ENCODE measurements at places on chromosomes 1 and 21.

DNA sequence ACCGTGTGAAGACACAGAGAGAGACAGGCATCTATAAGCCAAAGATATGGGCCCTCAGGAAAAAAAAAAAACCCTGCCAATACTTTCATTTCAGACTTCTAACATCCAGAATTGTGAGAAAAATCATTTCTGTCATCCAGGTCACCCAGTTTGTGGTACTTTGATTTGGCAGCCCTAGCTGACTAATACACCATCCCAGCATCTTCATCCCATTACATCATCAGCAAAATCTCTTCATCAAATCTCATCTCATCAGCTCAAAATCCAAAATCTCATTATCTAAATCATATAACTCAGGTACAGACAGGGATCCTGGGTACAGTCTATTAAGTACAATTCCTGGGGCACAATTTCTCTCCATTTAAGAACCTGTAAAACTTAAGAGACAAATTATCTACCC, 51.9 kb upstream of the GJA8 start:
- peaks cover 2% of the 10 kb centered on the region for H3K27me3 ChIP-seq
- no peak for DNase-seq
- H3K4me3 ChIP-seq, result no peak overlapping the region
- no peak overlapping the region for H3K27ac ChIP-seq

- H3K4me3 ChIP-seq, result no peak overlapping the region
- no peaks in the 10 kb centered on the region for H3K27me3 ChIP-seq
- no peaks in the 10 kb centered on the region for H3K36me3 ChIP-seq
- peaks cover 27% of the 10 kb centered on the region for H3K4me1 ChIP-seq
Observed at GRCh38 chr1:210627755-210628154, 299.1 kb downstream of the HHAT start.

DNA sequence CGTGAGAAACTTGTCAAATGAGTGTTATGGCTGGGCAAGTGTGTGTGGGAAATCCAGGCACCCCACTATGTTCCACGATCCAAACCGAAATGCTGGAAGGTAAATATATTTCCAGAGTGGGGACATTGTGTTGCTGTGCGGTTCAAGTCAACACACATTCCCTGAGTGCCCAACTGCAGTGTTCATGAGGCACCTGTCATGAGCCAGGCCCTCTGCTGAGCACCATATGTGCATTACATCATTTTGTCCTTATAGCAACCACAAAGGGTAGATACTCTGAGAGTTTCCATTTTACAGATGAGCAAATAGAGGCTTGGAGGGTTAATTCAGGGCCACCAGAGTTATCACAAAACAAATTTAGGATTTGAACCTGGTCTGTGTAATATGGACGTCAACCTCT, 59.9 kb upstream of the SOD1 start:
- no peak for DNase-seq
- H3K27ac ChIP-seq, result no peak overlapping the region
- H3K4me1 ChIP-seq, result no peaks in the 10 kb centered on the region
- H3K27me3 ChIP-seq, result peaks cover 2% of the 10 kb centered on the region
- no peaks in the 10 kb centered on the region for H3K36me3 ChIP-seq

DNA sequence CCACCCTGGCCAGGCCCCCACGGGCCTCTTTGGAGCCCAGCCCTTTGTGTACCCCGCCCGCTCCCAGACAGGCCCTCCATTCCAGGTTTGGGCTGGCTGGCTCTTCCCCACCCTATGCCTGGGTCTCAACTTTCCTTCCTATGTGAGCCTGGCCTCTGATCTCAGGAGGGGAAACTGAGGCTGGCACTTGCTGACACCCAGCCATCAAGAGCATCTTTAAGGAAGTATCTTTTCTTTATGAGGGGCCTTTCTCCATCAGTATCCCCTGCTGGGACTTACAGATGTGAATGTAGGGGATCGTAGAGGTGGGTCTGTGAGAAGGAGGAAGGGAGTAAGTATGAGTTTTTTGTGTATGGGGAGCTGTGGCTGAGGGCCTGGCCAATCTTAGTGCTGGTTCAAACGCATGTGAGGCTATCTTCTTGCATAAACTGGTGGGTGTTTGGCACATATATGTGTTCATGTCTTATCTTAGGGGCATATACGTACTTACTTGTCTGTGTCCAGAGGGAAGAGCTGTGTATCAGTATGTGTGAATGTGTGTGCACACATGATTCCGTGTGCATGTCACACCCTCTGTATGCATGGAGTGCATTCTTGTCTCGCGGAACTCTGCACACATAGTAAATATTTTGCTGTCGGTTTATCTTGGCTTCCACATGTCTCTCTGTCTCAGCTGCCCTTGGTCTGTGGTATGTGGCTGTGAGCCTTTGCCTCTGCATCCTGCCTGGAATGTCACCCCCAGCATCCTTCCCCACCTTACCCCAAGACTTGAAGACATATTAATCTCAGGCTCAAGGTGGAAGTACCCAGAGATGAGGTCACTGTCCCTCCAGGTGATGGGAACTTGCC, 5.4 kb downstream of the NECTIN4 start:
- peaks cover 4% of the 10 kb centered on the region for H3K36me3 ChIP-seq
- H3K27me3 ChIP-seq, result peaks cover 23% of the 10 kb centered on the region
- H3K4me1 ChIP-seq, result peaks cover 14% of the 10 kb centered on the region

GRCh38 chr1:101367630-101368029, 130.8 kb downstream of the S1PR1 start:
- peaks cover 12% of the 10 kb centered on the region for H3K4me1 ChIP-seq
- H3K27me3 ChIP-seq, result no peaks in the 10 kb centered on the region
- no peak for DNase-seq
- peak overlapping the region; percentile 46 for H3K27ac ChIP-seq

DNA sequence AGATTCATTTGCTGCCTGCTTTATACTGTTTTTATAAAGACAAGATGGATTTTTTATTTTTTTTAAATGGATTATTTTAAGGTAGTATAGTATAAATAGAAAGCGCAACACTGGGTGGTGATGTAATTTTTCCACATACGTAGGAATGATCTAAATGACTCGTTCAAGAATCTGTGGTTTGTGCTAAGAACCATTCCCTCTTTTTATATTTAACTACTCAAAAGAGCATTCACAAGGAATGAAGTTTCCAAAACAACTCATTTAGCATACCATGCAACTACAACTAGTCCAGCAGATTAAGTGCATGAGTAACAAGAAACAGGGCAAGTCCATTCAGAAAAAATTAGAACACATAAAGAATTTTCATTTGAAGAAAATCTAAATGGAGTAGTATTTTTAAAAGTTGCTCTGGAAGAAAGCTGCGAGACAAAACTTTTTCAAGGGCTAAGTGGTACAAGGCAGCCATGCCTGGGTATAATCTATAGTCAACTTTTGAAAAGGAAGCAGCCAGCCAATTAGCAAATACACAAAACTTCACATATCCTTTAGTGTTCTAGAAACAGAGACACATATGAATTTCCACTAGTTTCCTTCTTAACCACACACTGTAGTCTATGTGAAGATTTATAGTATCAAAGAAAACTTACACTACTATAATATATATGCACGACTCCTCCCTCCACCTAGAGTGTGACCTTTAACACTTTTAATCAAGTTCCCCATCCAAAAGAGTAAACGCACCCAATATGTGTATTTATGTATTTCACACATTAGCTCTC, 23.4 kb downstream of the GTF2B start:
- DNase-seq, result no peak
- H3K4me3 ChIP-seq, result no peak overlapping the region
- H3K27ac ChIP-seq, result no peak overlapping the region
- H3K36me3 ChIP-seq, result no peaks in the 10 kb centered on the region
- no peaks in the 10 kb centered on the region for H3K4me1 ChIP-seq

GRCh38 chr1:156663178-156663577, 14.0 kb downstream of the NES start:
- no peaks in the 10 kb centered on the region for H3K36me3 ChIP-seq
- H3K27me3 ChIP-seq, result peaks cover 28% of the 10 kb centered on the region
- peak overlapping the region; percentile 83 for H3K27ac ChIP-seq

- peaks cover 17% of the 10 kb centered on the region for H3K27me3 ChIP-seq
- peak overlapping the region; percentile 96 for H3K27ac ChIP-seq
- H3K36me3 ChIP-seq, result no peaks in the 10 kb centered on the region
- H3K4me1 ChIP-seq, result peaks cover 56% of the 10 kb centered on the region
- DNase-seq, result no peak
- peak overlapping the region; percentile 61 for H3K4me3 ChIP-seq
Observed at GRCh38 chr1:154751690-154752089, 118.4 kb downstream of the KCNN3 start.

DNA sequence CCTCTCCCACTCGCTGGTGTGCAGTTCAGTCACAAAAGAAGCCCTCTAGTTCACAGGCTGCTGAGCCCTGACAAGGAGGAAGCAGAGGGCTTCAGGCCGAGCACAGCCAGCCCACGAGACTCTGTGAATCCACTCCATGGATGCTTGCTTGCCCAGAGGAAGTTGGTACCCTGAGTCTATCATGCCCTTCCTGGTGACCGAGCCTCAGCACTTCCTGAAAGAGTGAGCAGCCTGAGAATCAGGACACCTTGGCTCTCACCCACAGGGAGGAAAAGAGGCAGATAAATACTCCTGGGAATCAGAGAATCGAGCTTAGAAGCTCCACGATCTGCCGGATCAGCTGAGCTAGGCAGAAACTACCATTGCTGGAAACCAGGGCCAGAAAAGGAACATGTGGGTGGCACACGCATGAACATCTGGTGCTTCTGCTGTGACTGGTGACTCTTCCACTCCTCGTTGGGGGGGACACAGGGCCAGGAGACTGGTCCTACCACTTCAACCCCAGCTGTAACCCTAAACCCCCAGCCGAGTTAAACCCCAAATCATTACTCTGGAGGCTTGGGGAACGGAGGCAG, 376.3 kb upstream of the CAMK1G start:
- peaks cover 24% of the 10 kb centered on the region for H3K4me1 ChIP-seq
- H3K27me3 ChIP-seq, result no peaks in the 10 kb centered on the region
- DNase-seq, result peak; percentile 23
- peak overlapping the region; percentile 88 for H3K4me3 ChIP-seq
- H3K36me3 ChIP-seq, result no peaks in the 10 kb centered on the region
- H3K27ac ChIP-seq, result peak overlapping the region; percentile 72

DNA sequence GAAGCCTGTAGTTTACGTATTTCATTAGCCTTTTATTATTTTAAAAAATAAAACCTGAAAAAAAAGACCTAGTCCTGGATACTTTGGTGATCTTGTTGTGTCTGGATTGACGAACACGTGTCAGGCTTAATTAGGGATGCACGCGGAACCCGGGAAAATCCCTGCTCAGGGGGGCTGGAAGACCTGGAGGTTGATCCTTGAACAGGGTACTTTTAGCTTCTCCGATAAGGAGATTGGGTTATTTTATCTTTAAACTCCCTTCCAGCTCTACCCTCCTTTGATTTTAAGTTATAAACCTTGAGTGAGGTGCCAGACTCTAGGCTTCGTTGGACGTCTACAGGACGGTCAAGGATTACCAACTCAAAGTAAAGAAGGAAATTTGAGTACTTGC, 552 bp upstream of the ZNF691 start:
- no peaks in the 10 kb centered on the region for H3K27me3 ChIP-seq
- H3K4me3 ChIP-seq, result peak overlapping the region; percentile 100
- peaks cover 5% of the 10 kb centered on the region for H3K4me1 ChIP-seq
- no peak for DNase-seq

- H3K27me3 ChIP-seq, result peaks cover 2% of the 10 kb centered on the region
- H3K4me3 ChIP-seq, result no peak overlapping the region
- H3K27ac ChIP-seq, result no peak overlapping the region
- no peaks in the 10 kb centered on the region for H3K36me3 ChIP-seq
- DNase-seq, result no peak
- H3K4me1 ChIP-seq, result no peaks in the 10 kb centered on the region
Observed at GRCh38 chr1:92201973-92202372, 15.7 kb upstream of the C1orf146 start.

GRCh38 chr1:169925505-169926482, 32.1 kb upstream of the SCYL3 start:
- no peaks in the 10 kb centered on the region for H3K36me3 ChIP-seq
- no peak overlapping the region for H3K27ac ChIP-seq
- H3K4me3 ChIP-seq, result no peak overlapping the region

- H3K4me1 ChIP-seq, result no peaks in the 10 kb centered on the region
- H3K27me3 ChIP-seq, result no peaks in the 10 kb centered on the region
- no peak overlapping the region for H3K27ac ChIP-seq
- no peak overlapping the region for H3K4me3 ChIP-seq
- H3K36me3 ChIP-seq, result peaks cover 9% of the 10 kb centered on the region
Observed at GRCh38 chr21:39300587-39300986, 12.8 kb downstream of the BRWD1 start.

DNA sequence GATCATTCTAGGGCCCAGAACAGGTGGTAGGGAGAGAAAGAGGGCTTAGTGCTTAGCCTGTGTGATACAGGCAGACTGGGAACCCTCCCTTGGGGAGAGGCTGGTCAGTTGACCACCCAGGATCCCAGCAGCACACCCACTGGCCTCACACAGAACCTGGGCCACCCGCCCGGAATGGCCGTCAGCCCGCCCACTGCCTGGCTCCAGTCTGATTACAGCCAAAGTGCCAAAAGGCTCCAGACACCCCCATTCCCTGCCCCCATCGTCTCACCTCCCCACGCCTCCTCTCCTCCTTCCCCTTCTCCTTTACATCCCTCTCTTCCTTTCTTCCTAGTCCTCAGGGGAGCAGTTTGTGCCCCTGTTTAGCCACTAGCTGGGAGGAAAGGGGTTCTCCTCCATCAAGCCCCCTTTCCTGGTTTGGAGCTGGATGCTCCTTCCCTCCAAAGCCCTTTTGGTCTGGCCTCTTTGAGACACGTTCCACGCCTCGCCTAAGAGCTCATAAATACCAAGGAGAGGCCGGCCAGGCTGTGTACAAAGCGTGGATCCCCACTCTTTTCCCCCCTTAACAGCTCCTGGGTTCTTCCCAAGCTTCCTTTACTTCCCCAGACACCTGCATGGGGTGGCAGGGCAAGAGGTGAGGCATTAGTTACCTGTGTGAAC, 4.6 kb upstream of the WNT2B start:
- no peak overlapping the region for H3K4me3 ChIP-seq
- H3K36me3 ChIP-seq, result no peaks in the 10 kb centered on the region
- peaks cover 24% of the 10 kb centered on the region for H3K27me3 ChIP-seq

DNA sequence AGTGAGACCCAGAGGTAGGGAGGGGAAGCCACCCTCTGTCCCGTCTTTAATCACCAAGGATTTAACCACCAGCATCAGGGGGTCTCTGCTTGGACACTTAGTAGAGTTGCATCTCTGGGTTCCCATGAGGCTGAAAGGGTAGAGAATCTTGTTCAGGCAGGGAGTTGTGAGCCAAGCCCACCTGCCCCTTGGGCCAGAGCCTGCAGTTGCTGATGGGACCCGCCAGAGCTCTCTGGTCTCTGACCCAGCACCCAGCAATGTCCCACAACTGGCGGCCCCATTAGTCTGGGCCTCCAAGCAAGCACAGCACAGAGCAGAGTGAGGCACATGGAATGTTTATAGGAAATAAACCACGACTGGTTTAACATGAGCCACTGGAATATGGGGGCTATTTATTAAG, 166.3 kb downstream of the TRIM33 start:
- H3K36me3 ChIP-seq, result no peaks in the 10 kb centered on the region
- H3K4me3 ChIP-seq, result no peak overlapping the region
- DNase-seq, result no peak
- peaks cover 7% of the 10 kb centered on the region for H3K27me3 ChIP-seq

GRCh38 chr1:109761227-109762038, 2.3 kb downstream of the EPS8L3 start:
- no peaks in the 10 kb centered on the region for H3K36me3 ChIP-seq
- DNase-seq, result peak; percentile 6
- no peak overlapping the region for H3K4me3 ChIP-seq
- peaks cover 5% of the 10 kb centered on the region for H3K27me3 ChIP-seq

- no peaks in the 10 kb centered on the region for H3K36me3 ChIP-seq
- H3K27ac ChIP-seq, result no peak overlapping the region
- no peaks in the 10 kb centered on the region for H3K4me1 ChIP-seq
- no peak overlapping the region for H3K4me3 ChIP-seq
- H3K27me3 ChIP-seq, result peaks cover 2% of the 10 kb centered on the region
- DNase-seq, result no peak
Observed at GRCh38 chr1:8249838-8250237, 68.1 kb upstream of the SLC45A1 start.

GRCh38 chr1:11657654-11658053, 3.0 kb downstream of the FBXO44 start:
- no peaks in the 10 kb centered on the region for H3K36me3 ChIP-seq
- no peak overlapping the region for H3K27ac ChIP-seq
- peaks cover 7% of the 10 kb centered on the region for H3K27me3 ChIP-seq
- H3K4me1 ChIP-seq, result peaks cover 2% of the 10 kb centered on the region
- H3K4me3 ChIP-seq, result no peak overlapping the region

All from glutamatergic neuron (in vitro differentiated cells).